ENCODE measurements at places on chromosomes 3 and 15.

DNA sequence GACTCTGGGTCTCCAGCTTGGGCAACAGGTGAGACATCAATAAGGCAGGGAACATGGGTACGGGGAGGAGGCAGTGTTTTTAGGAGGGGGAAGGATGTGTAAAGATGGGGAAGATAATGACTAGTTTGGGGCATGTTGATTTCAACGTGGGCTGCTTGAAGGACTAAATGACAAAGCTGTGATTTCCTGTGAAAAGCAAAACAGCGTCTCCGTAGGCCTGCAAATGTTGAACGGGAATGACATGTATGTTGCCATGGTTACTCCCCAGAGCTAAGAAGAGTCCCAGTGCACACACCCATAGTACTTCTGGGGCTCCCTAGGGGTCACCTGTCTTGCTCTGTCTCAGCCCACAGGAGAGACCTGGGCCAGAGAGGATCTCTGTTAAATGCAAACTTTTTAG is 71.3 kb upstream of the ETV5 start:
- DNase-seq, result no peak

DNA sequence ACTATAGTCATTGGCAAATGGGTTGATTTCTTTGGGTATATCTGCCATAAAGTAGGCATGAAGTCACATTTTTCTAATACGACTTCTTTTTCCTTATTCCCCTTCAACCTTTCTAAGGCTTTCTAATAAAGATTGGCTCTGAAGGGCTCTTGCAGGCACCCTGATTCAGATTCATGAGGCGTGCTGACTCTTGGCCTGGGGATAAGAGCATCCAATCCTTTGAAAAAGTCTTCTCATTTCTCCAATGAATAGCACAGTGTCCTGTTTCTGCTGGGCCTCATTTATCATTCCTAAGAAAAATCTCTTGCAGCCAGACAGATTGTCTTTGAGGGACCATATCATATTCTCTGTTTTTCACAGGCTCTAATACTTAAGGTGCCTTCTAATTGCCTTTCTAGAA is 32.3 kb upstream of the BNIP2 start:
- no peak for DNase-seq

- DNase-seq, result no peak
Observed at GRCh38 chr15:27820722-27821121, 278.4 kb downstream of the OCA2 start.

DNA sequence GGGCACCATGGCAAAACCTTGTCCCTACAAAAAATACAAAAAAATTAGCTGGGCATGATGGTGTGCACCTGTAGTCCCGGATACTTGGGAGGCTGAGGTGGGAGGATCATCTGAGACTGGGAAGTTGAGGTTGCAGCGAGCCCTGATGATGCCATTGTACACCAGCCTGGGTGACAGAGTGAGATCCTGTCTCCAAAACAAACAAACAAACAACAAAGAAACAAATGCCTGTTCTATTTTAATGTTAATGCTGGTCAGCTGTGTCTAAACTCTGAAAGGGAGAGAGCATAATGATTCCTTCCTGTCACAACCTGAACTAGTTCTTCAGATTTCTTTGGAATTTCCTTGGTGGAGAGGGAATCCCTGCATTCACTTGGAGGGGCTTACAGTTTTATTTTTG is 413.0 kb upstream of the TBL1XR1 start:
- no peak for DNase-seq

DNA sequence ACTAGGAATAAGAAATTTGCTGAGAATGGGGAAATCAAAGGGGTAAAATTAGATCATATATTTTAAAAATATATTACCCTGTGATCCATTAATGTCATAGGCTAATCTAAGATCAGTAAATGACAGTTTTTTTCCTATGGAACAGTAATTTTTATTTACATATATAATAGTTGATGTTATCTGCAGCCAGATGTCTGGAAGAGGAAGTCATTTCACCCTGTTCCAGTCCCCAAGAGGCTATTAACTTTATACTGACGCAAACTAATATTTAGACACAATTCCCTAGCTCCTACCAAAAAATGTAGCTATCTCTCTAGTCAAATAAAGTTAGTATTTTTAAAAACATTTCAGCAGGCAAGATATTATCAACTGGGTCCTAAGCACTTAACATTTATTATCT is 558.0 kb downstream of the MECOM start:
- no peak for DNase-seq

GRCh38 chr3:143750841-143751240 is 97.4 kb downstream of the SLC9A9 start:
- DNase-seq, result no peak

- no peak for DNase-seq
Observed at GRCh38 chr15:65903296-65904073, 34.2 kb downstream of the RAB11A start.

DNA sequence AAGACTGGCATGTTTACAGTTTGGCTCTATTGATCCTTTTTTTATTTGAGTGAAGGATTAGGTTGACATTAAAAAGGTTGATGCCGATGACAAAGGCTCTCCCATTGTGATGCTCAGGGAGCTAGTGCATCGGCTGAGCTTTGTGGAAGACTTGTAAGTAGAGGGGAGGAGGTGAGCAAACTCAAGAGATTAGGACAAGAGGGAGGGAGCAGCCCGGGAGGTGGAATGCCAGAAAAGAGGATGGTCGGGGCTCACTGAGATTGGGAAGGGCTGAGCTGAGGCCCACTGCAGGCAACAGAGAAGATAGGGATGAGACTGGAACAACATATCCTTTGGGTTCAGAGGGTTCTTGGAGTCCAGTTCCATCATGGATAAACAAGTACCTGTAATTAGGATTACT is 26.5 kb upstream of the PSMD6 start:
- DNase-seq, result no peak

DNA sequence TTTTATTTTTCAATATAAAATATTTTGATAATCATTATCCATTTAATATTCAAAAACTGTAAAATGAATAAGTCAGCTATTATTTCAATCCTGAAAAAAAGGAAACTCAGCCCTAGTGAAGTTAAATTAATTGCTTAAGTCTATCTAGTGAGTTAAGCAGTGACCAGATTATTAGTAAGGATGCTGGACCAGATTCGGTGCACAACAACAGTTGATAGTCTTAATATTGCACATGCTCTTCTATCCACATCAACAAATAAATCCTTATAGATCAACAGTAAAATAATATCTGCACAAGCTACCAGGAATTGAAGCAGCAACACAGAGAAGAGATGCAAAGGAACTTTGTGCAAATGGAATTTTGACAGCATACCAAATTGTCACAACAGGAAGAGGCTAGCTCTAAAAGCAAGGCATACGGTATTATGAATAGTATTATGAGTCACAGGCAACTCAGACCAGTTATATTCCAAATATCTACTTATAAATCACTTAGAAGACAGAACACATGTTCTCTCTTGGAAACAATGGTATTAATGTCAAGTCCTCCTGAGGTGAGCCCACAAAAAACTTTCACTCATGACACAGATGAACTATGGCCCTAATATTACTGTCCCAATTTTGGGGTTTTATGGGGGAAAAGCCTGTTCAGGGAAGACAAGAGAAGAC is 24.9 kb downstream of the VPS13C start:
- DNase-seq, result no peak

DNA sequence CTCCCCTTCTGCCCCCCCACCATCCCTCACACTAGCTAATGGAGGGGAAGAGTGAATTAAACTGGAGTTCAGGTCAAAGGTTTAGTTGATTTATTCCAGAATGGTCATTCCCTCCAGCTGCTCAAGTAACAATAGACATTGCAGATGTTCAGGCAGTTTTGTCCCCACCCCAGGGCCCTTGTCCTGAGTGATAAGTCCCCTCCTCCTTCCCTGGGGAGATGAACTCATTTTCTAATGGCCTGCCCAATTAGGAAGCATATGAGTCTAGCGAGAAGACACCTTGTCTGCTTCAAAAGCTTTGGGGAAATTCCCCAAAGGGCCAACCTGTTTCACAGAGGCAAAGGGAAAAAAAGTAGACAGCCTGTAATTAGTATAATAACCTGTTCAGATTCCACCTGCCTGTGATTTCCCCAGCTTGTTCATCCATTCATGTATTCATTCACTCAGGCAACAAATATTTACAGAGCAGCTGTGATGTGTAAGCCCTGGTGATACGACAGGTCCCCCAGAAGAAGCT is 165.3 kb downstream of the SHQ1 start:
- DNase-seq, result no peak

GRCh38 chr15:64249883-64250575 is 87.2 kb upstream of the PPIB start:
- no peak for DNase-seq

DNA sequence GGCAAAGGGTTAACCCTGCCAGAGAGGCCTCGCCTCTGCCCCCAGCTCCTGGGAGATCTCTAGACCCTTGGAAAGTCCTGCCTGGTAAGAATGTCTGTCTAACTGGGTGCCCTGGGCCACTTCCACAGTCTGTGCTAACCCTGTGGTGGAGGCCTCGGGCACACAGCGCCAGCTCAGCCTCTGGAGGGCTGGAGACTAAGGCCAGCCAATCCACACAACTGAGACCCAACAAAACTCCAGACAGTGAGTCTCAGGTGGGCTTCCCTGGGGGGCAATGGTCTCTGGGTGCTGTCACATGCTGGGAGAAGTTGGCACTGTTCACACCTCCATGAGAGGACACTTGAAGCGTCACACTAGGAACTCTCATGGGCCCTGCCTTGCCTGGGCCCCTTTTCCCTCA is 19.5 kb downstream of the ZXDC start:
- no peak for DNase-seq

- no peak for DNase-seq
Observed at GRCh38 chr3:153901152-153901551, 220.0 kb upstream of the ARHGEF26 start.

GRCh38 chr3:127035677-127036076 is 52.8 kb downstream of the PLXNA1 start:
- DNase-seq, result no peak

GRCh38 chr3:72590732-72591221 is 257.5 kb downstream of the SHQ1 start:
- no peak for DNase-seq

GRCh38 chr3:58249358-58250092 is 11.9 kb downstream of the ABHD6 start:
- DNase-seq, result no peak

- no peak for DNase-seq
Observed at GRCh38 chr15:29403772-29404171, 134.2 kb upstream of the NSMCE3 start.

DNA sequence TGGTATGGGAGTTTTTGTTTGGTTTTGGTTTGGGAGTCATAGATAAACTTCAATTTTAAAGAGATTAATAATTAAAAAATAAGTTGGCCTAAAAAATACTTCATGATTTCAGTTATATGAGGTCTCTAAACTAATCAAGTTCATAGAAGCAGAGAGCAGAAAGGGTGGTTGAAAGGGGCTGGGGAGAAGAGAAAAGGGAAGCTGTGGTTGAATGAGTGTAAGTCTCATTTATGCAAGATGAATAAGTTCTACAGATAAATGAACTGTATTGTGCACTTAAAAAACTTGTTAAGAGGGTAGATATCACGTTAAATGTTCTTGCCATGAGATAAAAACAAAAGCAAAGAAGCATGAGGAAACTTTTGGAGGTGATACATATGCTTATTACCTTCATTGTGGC is 188.7 kb downstream of the NSUN3 start:
- no peak for DNase-seq

GRCh38 chr3:78937475-78937874 is 830.3 kb downstream of the ROBO1 start:
- DNase-seq, result no peak

GRCh38 chr15:74392451-74392830 is 25.0 kb upstream of the CYP11A1 start:
- DNase-seq, result no peak

DNA sequence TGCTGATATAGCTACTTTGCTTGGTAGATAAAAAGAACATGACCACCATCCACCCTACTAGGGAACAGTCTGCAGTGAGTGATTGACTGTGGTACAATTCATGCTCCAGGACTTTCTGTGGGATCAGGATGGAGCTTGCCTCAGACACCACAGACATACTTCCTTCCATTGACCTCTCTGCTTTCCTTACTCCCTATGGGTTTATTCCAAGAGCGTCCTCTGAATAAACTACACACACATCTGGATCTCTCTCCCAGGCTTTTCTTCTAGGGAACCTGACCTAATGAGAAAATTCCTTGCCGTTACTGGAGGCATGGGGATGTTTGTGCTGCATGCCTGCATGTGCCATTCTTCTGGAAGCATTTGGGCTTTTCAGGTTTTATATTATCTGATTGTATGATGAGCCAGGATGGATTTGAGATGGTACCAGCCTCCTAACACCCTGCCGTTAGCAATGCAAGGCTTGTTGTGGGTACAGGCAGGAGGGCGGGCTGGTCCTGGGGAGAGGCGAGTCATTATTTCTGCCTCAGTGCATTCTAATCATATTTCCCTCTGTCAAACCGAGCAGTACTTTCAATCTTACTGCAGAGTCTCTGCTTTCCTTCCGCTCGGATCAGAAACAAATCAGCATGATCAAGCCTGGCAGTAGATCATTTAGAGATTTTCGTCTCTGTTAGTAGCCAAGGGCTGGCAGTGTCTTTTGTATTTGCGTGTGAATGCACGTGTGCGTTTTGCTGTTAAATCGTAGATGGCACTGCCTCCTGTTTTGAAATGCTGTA is 279.2 kb downstream of the PDCD6IP start:
- no peak for DNase-seq

DNA sequence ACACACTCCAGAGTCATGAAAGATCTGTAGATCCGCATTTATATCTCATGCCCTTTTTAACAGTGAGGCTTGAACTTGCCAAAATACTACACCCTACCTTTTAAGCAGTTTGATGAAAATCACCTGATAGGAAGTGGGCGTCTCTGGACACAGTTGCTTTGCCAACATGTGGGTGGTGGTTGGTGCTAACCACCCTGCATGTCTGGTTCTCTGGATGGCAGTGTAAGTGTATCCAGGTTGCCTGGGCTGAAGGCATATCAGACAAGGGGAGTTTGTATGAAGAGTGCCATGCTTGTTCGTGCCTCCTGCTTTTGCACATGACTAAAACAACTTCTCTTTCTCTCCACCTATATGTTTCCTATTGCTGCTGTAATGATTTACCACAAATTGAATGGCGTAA is 159.6 kb downstream of the GHSR start:
- no peak for DNase-seq

DNA sequence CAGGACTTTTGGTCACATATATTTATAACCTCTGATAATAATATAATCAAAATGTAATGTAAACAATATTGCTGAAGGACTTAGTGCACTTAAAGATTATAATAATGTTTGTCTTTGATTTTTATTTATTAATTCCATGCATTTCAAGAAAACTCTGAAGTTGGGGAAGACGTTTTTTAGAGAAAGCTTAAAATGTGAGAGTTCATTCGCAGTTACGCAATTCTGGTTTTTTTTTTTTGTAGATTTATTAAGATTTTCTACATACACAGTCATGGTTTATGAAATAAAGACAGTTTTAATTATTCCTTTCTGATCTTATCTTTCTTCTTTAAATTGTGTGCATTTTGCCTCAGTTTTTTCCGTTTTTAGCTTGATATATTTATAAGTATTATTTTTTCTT is 204.7 kb downstream of the EPHA3 start:
- DNase-seq, result no peak

Measured in stimulated activated CD4-positive, alpha-beta T cell treated with anti-CD3 and anti-CD28 coated beads, Interleukin-15, amount 100 ng/mL, for 24 hours (primary cell).